ENCODE measurements at places on chromosomes 1 and 21.

DNA sequence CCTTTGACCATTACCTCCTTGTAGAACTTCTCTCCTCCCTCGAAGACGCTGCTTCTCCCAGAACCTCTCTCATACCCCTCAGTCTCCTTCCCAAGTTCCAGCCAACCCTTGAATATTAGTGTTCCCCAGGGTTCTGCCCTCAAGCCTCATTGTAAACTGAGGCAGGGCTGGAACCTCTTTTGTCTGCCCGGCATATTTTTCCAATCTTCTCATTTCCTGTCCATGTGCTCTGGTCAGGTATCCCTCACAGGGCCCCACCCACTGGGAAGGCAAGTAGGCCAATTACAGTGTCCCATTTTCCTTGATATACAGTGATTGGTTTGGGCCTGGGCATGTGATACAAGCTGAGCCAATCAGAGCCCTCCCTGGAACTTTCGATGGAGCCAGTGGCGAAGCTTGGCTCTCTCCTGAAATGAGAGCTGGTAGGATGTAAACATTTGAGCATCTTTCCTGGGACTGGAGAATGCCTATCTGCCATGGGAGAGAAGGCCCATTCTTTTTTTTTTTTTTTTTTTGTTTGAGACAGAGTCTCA lies 57.1 kb upstream of the ID3 start:
- DNase-seq, result no peak

GRCh38 chr1:201982623-201983379 lies at the start of gene RNPEP:
Gene RNPEP, plus strand, starts transcription at chr1:201982648. Its CDS starts 19 bp downstream, at chr1:201982667.
- peak; percentile 91 for DNase-seq

GRCh38 chr1:159152031-159152430 lies 19.4 kb upstream of the CADM3 start:
- DNase-seq, result no peak

- no peak for DNase-seq
Measured at GRCh38 chr1:181726320-181727012, 243.1 kb downstream of the CACNA1E start.

- DNase-seq, result no peak
Measured at GRCh38 chr1:208083016-208083714, 161.0 kb downstream of the PLXNA2 start.

All from ELR (cell line).